Posterior cingulate gyrus (tissue), 11 donors: ENCODE measurements at places on chromosomes 4 and X.

GRCh38 chrX:5324546-5324945, 904.1 kb downstream of the NLGN4X start:
- DNase-seq, result no peak

DNA sequence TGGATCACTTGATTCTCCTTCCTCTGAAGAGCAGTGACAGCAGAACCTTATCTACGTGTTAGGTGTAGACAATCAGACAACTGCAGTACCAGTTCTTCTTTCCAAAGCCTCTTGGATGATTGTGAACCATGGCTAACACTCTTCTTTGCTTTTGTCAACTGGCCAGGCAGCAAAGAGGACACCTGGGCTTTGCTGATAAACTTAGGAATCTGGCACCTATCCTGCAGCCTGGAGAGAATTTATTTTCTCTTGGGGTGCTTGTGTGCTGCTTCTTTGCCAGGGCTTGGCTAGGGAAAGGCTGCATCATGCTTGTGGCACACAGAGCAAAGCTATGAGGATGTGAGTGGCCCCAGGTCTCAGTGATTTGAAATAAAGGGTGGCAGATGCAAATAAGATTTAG, 77.4 kb downstream of the ANAPC4 start:
- no peak for DNase-seq

GRCh38 chr4:26459054-26459755, 31.1 kb downstream of the CCKAR start:
- no peak for DNase-seq

GRCh38 chr4:10944321-10944720, 259.8 kb upstream of the CLNK start:
- no peak for DNase-seq

DNA sequence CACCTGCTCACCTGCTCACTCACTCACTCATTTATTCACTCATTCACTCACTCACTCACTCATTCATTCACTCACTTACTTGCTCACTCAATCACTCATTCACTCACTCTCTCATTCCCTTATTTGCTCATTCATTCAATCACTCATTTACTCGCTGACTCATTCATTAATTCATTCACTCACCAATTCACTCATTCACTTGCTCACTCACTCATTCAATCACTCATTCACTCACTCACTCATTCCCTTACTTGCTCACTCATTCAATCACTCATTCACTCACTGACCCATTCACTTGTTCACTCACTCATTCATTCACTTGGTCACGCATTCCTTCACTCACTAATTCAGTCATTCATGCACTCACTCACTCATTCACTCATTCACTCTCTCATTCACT, 88.7 kb upstream of the AFAP1 start:
- no peak for DNase-seq

DNA sequence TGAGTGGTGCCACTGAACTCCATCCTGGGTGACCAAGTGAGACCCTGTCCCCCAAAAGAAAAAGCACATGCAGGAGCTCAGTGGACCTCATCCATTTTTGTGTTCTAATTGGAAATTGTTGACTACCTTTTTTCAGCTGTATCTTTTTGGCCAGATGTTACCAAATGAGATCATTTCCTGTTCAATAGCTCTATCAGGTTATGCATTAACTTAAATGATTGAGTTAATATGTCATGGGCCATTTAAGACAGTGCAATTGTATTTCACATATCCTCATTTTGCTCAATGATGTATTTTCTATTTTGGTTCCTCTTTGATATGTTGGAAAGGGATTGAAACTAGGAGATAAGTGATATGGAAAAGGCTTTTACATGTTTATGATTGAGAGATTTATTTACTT, 26.2 kb upstream of the RHOH start:
- DNase-seq, result no peak

DNA sequence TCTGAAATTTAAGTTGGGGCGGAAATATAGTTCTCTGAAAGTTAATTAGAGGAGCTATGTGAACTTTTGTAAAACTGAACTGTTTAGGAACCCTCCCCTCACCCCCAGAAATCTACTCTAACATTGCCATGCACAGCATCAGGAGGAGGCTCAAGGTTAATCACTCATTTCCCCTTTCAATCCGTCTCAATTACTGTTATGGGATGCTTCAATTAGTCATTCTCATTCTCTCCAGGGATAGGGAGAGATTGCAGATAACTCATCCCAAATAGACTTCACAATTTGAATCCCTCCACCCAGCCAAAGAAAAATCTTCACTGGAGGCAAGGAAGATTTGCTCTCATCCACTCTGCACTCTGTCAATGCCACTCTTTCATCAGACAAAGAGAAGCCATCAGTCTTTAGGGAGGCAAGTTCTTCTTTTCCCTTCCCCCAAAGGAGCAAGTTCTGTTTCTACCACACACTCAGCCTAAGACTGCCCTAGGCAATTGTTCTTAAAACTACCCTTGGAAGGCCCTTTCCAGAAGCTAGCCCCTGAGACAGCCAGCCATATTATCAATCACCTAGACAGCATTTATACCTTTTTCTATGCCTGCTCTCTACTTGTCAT, 140.4 kb downstream of the SLC10A7 start:
- DNase-seq, result no peak

GRCh38 chr4:177568931-177569330, 126.7 kb upstream of the AGA start:
- DNase-seq, result no peak

- DNase-seq, result no peak
Observed at GRCh38 chr4:90375081-90375480, 247.9 kb downstream of the CCSER1 start.

DNA sequence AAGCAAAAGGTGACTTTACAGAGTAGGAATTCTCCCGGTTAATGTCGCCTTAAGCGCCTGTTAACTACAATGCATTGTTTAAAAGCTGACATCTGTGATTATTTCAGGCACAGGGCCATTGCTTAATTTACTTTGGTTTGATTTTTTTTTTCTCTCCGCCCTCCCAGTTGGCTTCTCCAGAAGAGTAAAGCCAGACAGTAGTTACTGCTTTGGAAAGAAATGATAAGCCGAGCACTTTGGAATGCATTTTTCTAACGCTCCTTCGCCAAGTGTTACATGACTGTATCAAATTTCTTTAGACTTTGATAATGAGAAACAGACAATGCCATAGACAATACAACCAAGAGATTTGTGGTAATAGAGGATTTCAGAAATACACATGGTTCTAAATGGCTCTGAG, 383.0 kb upstream of the TENM3 start:
- DNase-seq, result no peak

DNA sequence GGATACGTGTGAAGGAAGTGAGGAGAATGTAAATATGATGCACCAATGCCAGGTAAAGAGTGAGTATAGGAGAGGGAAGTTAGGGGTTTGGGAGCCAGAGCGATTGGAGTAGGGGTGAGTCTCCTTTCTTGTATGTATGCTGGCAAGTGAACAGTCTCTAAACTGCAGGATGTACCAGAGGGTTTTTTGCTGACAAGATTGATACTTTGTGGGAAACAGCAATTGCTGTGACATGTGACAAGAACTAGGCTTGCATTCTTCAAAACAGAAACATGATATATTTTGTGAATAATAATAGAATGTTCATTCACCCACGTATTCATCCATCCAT, 706 bp downstream of the CHIC1 start:
- no peak for DNase-seq

DNA sequence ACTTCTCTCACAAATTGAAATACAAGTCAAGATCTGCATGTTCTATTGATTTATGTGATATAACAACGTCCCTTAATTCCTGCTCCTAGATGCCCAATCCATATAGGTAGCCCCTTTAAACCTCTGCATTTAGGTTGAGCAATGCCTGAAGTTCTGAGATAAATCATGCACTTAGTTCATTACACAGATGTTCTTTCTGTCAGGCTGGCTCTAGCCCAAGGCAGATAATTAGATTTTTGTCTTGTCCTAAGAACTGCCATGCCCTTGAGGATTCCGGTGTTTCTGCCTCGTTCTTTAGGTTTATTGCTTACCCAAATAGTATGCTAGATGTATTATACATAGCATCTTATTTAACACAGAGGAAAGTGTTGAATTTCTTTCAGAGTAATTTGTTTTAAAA, 143.1 kb downstream of the TRAM1L1 start:
- DNase-seq, result no peak
